ENCODE measurements at places on chromosomes 11 and 22.
A peak's percentile ranks its signal among the peaks of the same experiment; 100 is the strongest.

- DNase-seq: no peak
Observed at GRCh38 chr11:96614846-96615245, 225.0 kb downstream of the JRKL start.

GRCh38 chr11:69005631-69006368 lies 7.2 kb downstream of the MRGPRF start:
- DNase-seq: no peak

- DNase-seq: peak; percentile 89
Observed at GRCh38 chr11:72308226-72309073, 64.5 kb upstream of the PHOX2A start.

GRCh38 chr22:50301581-50301991 lies 5.9 kb downstream of the PLXNB2 start:
- DNase-seq: no peak

GRCh38 chr11:1336836-1337646 lies 27.6 kb upstream of the TOLLIP start:
- no peak for DNase-seq

GRCh38 chr11:112810951-112811350 lies 150.3 kb upstream of the NCAM1 start:
- no peak for DNase-seq

DNA sequence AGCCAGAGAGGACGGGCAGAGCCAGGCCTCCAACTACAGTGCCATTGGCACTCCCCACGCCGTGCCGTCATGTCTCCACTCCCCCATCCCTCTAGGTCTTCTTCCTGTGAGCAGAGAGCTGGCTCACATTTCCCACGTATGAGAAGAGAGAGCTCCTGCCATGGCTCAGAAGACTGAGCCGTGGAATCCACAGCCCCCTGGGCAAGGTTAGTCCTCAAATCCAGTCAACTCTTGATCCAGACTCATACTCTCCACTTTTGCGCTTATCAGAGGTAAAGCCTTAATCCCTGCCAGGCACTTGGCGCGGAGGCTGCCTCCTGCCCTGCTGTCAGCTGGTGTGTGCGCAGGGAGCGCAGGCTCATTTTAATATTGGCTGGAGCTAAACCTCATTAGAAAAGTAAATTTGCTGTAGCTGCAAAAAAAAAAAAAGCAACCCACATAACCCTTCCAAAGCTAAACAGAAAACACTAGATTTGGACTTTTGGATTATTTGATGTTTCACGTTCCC lies 4.7 kb downstream of the B3GAT1 start:
- DNase-seq: no peak

GRCh38 chr22:24541681-24542515 lies 13.0 kb downstream of the GUCD1 start:
- no peak for DNase-seq

DNA sequence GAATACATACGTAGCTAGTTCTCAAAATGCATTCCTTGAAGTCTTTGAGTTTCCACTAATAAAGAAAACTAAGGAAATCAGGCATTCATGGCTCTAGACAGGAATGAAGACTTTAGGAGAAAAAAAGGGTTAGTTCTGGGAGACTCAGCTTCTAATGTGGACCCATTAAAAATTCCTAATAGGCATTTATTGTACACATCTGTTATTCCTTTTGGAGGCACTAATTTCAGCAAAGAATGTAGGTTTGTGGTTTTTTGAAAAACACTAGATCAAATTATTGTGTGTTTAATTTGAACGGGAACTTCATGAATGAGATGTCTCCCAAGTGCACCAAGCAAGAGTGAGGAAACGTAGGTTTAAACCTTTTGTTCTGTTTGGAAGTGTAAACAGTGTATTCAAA lies 42.7 kb downstream of the PARVA start:
- no peak for DNase-seq

GRCh38 chr11:30357872-30358271 lies 35.0 kb downstream of the ARL14EP start:
- DNase-seq: no peak

- no peak for DNase-seq
Observed at GRCh38 chr22:37508431-37508992, 10.7 kb downstream of the CARD10 start.

DNA sequence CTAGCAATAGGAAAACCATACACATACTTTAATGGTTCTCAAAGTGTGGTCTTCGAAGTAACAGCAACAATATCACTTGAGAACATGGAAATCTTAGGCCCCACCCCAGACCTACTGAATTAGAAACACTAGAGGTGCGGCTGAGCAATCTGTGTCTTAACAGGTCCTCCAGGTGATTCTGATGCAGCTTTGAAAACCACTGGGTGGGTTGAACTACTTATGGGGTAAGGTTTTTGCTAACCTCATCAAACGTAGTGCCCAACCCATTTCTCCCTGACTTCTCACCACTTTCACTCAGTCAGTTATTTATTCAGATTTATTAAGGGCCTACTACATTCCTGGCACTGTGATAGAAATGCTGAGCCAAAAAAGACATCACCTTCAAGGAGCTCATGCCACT lies 3.7 kb downstream of the MPZL2 start:
- DNase-seq: no peak

GRCh38 chr11:134287561-134287960 lies 11.4 kb downstream of the GLB1L3 start:
- no peak for DNase-seq

DNA sequence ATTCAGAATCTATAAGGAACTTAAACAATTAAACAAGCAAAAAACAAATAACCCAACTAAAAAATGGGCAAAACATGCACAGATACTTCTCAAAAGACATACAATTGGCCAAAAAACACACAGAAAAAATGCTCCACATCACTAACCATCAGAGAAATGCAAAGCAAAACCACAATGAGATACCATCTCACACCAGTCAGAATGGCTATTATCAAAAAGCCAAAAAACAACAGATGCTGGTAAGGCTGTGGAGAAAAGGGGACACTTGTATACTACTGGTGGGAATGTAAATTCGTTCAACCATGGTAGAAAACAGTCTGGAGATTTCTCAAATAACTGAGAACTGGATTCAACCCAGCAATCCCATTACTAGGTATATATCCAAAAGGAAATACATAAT lies 24.8 kb downstream of the ENTHD1 start:
- no peak for DNase-seq

GRCh38 chr11:2528301-2529050 lies 83.7 kb downstream of the KCNQ1 start:
- DNase-seq: no peak

DNA sequence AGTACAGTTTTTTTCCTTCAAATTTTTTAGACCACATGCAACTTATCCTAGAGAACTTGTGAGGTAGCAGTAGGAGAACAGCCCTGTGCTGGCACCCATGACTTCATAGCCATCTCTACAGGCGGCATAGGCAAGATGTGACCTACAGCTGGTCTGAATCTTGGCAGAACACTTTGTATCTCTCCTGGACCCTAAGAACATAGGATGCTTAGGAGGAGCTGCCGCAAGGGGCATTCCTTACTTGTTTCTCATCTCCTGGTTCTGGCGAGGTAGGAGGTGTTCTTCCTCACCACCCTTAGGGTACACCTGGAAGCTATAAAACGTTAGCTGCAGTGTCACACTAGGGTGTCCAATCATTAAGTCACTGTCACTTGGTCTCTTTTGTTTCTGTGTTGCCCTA lies 16.4 kb downstream of the CWC15 start:
- peak; percentile 30 for DNase-seq

GRCh38 chr11:69302447-69303020 lies 8.6 kb downstream of the MYEOV start:
- no peak for DNase-seq

- DNase-seq: no peak
Observed at GRCh38 chr22:48901324-48901723, 926.3 kb downstream of the BRD1 start.
